ENCODE measurements at places on chromosomes 2 and 18.

- DNase-seq, result no peak
Measured at GRCh38 chr2:29759360-29759759, 162.0 kb downstream of the ALK start.

DNA sequence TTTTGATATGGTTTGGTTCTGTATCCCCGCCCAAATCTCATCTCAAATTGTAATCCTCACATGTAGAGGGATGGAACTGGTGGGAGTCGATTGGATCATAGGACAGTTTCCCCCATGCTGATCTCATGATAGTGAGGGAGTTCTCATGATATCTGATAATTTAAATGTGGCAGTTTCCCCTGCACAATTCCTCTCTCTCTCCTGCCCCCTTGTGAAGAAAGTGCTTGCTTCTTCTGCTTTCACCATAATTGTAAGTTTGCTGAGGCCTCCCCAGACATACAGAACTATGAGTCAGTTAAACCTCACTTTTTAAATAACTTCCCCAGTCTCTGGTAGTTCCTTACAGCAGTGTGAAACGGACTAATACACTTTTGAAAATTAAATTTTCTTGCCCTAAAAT, 12.3 kb upstream of the KCNJ3 start:
- no peak for DNase-seq

GRCh38 chr18:12485479-12486105, 77.9 kb downstream of the PRELID3A start:
- no peak for DNase-seq

GRCh38 chr2:217325251-217325650, 465.4 kb upstream of the TNP1 start:
- DNase-seq, result no peak

GRCh38 chr2:52097071-52097470, 1065.1 kb upstream of the NRXN1 start:
- no peak for DNase-seq

DNA sequence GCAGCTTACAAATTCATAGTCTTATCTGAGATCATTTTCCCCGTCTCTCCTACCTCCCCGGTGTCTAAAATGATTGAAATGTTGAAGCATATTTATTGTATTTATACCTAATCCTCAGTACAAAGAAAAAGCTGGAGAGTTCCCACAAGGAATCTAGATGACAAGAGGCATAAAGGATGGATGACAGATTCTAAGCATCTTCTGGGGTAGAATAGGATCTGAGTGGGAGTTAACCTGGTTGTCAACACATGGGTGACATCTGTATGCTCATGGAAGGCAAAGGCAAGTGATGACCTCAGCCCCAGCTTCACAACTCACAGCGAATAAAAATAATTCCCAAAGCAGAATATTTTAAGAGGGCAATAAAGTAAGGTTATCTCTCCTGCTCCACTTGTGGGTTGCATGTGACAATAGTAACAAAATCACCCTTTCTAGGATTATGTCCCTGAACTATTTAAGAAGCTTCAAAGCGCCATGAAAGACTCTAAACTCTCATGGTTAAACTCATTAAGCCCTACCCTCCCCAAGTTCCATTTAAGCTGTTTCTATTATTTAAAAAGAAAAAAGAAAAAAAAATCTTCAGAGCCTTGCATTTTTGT, 32.2 kb downstream of the SGPP2 start:
- DNase-seq, result no peak

DNA sequence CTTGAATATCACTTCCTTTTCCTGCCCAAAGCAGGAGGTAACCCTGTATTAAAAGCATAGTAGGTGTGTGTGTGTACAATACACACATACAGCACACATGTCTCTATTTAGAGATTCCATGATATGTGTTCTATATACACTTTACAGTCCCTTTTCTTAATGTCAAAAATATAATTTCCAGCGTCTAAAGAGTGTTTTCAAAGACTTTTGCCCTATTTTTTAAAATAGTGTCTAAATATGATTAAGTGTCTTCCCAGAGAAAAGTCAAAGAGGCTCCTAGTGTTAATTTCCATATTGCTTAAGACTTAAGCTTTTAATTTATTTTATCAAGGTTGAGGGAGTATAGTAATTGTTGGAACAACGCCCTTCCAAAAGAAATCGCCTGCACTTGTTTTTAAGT, 420.3 kb upstream of the POU3F3 start:
- no peak for DNase-seq

GRCh38 chr18:71846716-71847115, 697.4 kb downstream of the CBLN2 start:
- no peak for DNase-seq

DNA sequence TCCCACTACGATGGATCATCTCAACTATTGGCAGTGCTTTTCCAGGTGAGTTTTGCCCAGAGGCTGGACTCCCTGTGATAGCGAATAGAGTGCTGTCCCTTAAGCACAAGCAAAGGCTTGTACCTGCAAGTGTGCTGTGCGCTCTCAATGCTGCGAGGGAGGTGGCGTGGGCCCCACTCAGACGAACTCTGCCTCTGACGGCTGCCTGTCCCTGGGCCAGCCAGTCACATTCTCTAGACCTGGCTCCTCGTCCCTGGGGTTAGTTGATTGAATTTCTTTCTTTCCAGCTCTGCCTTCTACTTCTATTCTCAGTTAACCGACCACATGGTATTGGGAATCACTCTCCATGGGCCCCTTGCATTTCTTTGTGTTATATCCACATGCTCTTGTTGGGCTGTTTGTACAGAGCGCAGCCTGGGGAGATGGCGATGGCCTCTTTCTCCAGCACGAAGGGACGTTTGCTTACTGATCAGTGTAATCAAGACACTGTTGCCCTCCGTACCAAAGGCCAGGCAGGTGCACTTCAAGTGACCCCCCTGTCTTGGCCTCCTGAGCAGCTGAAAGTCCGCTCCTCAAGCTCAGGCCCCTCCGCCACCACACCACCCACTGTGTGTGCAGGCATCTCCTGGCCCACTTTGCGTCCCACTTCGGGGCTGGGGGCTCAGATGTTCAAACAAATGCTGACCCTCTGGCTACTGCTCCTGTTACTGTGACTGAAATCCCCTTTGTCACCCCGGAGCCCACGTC, 151.3 kb downstream of the ZNF236 start:
- DNase-seq, result no peak

DNA sequence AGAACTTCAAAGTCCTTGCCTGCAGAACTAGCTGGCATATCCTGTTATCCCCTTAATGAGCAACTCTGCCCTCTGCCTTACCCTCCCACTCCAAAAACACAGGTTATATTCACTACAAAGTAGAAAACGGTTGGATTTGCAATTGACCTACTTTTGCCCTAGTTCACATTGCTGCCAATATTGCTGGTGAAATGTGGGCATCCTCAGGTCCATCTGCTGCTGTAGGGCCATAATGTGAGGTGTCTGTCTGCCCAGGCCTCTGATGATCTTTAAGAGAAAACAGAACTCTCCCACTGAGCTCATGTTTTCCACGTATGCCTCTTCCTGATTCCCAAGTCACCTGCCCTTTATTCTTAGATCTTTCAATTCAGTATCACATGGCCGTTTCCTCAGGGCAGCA, 294.0 kb upstream of the CDH20 start:
- no peak for DNase-seq

DNA sequence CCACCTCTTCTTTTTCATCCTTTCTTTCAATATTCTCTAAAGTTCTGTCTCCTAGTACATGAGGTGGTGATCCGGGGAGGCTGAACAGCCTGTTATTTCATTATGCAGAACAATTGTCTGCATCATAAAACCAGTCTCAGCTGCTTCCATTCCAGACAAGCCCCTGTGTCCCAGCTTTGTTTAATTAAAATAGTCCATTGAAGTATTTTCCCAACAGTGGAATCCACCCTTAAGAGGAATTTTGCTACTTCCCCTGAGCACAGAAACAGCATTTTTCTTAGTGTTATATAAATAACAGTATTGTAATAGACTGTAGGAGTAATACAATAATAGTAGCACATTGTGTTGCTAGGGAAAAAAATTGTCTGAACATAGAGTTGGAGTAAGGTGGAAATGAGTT, 395.4 kb upstream of the TCF4 start:
- no peak for DNase-seq

- DNase-seq, result no peak
Measured at GRCh38 chr2:165563468-165564225, 94.1 kb downstream of the CSRNP3 start.

- no peak for DNase-seq
Measured at GRCh38 chr2:9287400-9288045, 80.9 kb downstream of the ASAP2 start.

DNA sequence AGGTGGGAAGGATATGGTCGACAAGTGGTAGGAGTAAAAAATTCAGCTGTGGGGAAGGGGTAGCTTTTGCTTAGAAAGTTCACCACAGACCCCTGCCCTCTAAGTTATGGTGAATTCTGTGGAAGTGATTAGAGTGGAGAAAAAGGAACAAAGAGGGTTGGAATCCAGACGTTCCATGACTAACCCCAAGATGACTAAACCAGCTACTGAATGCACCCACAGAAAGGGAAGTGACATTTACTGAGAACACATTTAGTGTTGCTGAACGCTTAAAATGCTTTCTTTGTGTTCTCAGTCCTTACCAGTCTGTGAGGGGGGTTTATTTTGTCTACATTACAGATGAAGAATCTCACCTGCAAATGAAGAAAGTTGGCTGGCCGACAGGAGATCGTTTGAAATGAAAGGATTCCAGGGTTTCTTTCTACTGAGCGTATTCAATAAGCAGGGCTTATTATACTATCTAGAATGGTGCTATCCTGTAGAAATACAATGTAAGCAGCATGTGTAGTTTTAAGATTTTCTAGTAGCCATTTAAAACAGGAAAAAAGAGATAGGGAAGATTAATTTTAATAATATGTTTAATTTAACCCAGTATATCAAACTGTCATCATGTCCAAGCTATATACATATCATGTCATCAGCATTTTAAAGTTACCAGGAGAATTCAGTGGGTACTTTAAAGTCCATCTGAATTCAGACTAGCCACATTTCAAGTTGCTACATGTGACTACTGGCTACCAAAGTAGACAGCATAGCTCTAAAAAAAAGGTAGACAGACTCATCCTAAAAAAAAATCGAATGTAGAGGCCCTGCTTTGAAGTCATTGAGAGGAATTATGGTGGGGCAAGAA, 60.1 kb downstream of the LIMS1 start:
- no peak for DNase-seq

- DNase-seq, result no peak
Measured at GRCh38 chr18:74715865-74716712, 118.4 kb downstream of the ZNF407 start.

DNA sequence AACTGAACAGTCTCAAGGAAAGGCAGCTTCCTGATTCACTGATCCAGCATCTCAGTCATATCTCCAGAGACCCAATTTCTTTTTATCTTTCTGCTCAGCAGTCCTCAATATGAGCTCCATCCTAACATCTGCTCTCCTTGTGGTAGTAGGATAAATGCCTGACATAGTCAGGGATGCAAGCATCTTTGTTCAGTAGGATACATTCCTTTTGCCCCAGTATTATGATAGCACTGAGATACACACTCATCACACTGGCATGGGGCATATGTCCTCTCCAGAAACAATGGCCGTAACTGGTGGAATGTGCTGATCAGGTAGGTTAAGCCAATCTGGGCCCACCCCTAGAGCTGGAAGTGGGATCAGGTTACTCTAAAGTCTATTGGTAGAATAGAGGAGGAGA, 207.2 kb downstream of the ETAA1 start:
- no peak for DNase-seq

DNA sequence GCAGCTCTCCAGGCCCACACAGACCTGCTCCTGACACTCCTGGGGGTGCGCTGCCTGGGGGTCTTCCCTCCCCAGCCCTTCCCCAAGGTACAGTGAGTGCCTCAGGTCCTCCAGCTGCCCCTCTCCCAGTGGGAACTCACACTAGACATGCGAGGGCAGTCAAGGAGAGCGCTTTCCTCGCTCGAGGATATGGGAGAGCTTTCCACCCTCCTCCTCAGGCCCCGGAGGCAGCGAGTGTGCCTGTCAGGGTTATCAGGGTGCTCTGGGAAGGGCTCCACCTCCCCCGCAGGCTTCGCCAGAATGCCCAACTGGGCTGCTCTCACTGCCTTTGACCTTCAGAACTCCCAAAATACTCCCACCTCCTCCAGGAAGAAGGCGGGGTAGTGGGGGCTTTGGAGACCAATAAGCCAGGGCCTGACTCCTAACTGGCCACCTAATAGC, 85.7 kb upstream of the LAPTM4A start:
- DNase-seq, result no peak

DNA sequence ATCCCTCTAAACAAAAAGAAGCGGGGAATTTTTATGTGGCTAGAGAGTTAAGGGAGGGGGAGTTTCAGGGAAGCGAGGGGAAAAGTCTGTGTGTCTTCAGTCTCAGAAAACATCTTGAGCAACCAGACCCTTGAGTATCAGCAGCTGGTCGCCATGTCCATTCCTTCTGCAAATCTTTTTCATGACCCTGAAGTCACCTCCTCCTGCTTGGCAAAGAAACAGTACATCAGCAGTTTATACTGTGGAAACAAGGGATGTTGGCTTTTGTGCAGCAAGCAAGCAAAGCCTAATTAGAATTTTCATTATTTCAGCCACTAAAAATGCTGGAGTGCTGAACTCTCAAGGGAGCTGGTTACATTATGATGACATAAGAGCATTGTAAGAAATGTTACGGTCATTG, 187.4 kb upstream of the SLC8A1 start:
- no peak for DNase-seq

GRCh38 chr18:46406539-46406932, 250.5 kb downstream of the LOXHD1 start:
- DNase-seq, result peak; percentile 33

- DNase-seq, result no peak
Measured at GRCh38 chr2:60094450-60094929, 459.0 kb downstream of the BCL11A start.

- no peak for DNase-seq
Measured at GRCh38 chr2:24878341-24878740, 41.7 kb downstream of the ADCY3 start.
